ENCODE measurements at places on chromosomes 11 and 22.

DNA sequence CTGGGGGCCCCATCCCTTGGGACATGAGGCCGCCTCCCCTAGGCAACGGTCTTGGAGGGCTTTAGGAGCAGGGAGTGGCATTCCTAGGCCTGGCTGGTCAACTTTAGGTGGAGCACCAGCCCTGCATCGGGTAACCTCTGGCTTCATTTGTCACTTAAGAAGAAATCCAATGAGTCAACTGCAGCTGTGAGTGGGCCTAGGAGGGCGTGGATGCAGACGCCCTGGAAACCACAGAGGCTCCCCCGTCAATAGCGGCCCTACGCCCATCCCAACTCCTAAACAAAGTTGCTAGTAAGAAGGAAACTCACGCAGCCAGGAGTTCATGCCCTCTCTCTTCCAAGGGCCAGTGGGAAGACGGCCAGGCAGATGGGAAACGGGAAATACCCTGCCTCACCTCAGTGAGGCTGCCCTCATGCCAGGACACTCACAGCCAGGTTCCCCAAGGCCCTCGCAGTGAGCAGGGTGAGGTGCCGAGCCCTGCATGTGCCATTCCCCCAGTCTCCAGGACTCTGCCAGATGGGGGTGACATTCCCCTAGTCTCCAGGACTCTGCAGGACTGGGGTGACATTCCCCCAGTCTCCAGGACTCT is 20.8 kb downstream of the BID start:
- DNase-seq: no peak

DNA sequence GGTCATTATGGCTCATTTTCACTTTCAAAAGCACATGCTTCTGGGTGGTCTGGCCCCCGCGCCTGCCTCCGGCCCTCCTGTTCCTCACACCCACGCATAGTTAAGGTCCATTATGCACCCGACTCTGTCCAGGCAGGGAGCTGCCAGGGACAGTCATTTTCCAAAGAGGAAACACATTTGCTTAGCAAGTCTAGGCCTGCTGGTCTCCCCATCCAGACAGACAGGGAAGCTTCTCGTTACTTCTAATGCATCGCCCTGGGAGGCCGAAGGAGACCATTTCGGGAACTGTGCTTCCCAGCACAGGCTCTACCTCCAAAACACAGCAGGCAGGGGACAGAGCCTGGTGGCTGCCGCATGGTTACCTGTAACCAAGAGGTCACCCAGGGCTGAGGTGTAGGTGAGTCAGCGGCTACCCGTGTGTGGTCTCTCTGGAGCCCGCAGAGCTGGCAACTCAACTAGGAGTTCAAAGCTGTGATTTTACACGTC is 87.1 kb upstream of the SHANK2 start:
- DNase-seq: no peak

DNA sequence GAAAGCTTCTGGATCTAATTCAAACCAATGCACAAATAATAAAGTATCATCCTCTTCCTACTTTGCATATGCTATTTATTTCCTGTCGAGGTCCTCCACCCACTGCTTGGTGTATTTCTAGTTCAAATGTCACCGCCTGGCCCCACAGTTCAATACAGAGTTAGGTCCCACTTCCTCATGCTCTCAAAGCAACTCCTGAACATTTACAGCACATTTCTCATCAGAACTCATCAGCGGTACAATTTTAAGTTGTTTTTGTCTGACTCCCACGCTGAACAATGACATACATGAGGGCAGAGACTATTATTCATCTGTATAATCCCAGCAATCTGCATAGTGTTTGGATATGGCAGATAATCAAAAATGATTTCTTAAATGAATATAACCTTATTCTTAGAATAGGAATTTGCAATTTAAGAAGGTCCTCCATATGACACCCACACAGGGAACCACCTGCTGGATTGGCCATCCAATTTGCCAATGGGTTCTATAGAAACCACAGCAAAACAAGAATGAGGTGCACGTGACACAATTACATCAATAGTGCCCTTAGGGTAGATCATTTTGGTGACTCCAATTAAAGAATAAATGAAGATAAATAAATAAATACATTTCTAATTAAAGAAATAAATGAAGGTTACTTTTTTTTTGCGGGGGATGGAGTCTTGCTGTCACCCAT is 54.2 kb downstream of the SLC25A17 start:
- DNase-seq: no peak

DNA sequence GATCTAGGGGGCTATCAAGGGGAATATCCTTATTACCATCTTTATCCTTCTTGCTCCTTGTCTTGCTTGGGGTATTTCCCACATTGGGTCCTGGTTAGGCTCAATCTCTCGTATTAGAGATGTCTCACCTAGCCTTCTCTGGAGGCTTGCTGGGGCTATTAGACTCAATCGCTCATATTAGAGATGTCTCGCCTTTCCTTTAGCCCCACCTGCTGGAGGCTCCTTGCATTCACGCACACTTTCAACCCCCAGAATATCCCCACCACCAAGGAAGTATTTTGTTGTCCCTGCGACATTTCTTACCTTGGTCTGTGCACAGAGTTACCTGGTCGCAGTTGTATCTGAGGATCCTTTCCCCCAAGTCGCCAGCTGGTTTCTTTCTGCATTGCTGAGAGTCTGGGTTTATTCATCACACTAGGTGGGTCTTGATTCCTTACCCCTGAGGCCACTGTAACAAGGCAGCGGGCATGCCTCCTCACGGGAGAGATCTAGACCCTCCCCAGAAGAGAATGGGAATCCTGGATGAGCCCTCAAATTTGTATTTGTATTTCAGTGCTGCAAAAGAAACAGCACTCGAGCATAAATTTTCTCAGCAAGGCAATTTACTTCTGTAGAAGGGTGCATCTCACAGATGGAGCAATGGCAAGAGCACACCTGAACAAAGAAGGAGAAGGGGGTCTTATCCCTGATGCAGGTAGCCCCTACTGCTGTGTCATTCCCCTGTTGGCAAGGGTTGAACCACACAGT is 15.9 kb upstream of the HYLS1 start:
- no peak for DNase-seq

GRCh38 chr11:79447038-79447786 is 6.4 kb upstream of the TENM4 start:
- DNase-seq: no peak

- no peak for DNase-seq
These were observed 24.9 kb upstream of the PACSIN2 start for GRCh38 chr22:43039800-43040199.

DNA sequence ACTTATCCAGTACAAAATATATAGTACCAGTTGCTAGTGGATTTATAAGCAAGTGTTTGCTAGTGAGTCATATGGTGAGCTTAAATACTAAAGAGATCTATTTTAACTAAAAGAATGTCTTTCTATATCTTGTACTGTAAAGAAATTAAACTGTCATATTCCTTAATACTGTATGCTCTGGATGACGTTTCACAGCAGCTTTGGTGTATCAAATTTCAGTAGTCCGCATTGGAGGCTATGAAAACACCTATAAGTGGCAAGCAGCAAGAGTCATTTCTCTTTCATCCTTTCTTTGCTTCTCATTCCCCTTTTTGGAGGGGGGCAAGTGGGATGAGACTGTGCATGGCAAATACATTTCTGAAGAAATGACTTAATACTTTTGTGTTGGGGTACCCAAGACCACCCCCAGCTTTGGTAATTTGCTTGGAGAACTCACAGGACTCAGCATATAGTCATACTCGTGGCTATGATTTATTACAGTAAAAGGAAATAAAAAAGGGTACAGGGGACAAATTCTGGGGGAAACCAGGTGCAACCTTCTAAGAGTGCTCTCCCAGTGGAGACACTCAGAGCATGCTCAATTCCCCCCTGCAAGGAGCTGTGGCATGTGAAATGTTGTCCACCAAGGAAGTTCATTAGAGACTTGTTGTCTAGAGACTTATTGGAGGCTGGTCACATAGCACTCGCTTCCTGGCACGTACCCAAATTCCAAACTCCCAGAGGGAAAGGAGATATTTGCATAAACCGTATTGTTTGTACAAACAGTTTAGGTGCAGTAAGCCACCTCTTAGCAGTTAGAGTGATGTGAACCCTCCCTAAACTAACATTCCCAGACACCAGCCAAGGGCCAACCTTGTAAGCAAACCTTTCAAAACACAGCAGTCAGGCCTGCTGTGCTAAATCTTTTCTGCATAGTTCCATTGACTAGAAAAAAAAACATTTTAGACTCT is 210.8 kb downstream of the PGR start:
- DNase-seq: no peak

GRCh38 chr22:27238935-27239510 is 562.5 kb downstream of the MN1 start:
- no peak for DNase-seq

GRCh38 chr22:42363892-42364291 is 68.3 kb downstream of the NFAM1 start:
- DNase-seq: no peak
